ENCODE measurements at places on chromosomes 2 and 18. TPM values are rescaled to one million over a fixed set of nuclear protein-coding genes. Genes with fewer than 3 reads are reported as not detected.

The LIMS1 gene
- 173 TPM for total RNA-seq

The ONECUT2 gene
- 0.44 TPM for total RNA-seq

The POTEI gene
- total RNA-seq, result not detected

GRCh38 chr2:158667586-158667985, 127.5 kb upstream of the DAPL1 start:
- no peak for DNase-seq

- no peak for DNase-seq
Measured at GRCh38 chr2:130374587-130375290, 18.9 kb downstream of the PTPN18 start.

DNA sequence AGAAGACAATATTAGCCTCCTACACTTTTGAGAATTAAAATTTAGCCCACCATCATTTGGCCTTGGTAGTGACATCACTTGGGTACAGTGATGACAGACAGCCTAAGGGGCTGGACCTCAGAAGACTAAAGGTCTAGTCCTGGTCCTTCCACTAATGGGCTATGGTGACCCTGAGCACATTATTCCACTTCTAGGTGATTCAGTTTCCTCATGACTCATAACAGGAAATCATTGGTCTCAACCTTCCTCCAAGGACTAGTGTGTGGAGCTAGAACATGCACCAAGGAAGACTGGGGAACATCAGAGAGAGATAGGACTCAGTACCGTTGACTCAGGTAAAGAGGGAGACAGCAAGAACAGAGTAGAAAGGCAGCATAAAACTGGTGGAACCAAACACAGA, 64.0 kb downstream of the TFCP2L1 start:
- DNase-seq, result peak; percentile 66

GRCh38 chr18:25056429-25056828, 295.5 kb downstream of the ZNF521 start:
- DNase-seq, result no peak

- no peak for DNase-seq
Measured at GRCh38 chr2:60212181-60212945, 341.1 kb downstream of the BCL11A start.

DNA sequence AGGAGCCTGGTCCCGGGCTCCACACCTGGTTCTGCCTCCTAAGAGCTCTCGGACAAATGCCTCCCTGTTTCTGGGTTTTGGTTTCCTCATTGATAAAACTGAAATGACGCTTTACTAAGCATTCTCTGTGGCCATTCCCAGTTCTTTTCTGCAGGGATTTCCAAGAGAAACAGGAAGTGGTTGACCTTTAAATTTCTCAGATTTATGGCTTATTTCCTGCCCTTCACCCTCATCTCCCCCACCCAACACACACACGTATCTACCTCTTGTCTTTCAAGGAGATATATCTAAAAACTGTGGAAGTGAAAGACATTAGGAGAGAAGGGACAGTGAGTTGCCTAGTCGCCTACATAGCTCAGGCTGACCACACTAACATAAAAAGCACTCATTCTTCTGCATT, 53.0 kb downstream of the PIEZO2 start:
- DNase-seq, result no peak

DNA sequence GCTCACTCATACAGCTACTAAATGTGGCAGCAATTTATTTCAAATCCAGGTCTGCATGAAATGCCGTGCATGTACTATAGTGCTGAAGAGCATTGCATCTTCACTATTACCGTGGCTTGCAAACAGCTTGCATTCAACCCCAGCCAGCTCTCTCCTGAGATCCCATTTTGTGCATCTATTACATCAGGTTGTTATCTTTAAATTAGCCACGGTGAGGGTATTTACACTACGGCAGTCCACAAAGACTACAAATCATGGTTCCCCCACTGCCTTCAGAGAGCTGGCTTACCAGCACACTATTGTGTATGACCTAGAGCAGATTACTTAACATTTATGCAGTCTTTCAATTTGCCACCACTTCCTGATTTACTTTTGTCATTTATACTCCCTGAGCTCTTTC, 621.3 kb upstream of the LRATD1 start:
- DNase-seq, result no peak

- peak; percentile 1 for DNase-seq
Measured at GRCh38 chr2:214960677-214961076, 151.2 kb upstream of the BARD1 start.

DNA sequence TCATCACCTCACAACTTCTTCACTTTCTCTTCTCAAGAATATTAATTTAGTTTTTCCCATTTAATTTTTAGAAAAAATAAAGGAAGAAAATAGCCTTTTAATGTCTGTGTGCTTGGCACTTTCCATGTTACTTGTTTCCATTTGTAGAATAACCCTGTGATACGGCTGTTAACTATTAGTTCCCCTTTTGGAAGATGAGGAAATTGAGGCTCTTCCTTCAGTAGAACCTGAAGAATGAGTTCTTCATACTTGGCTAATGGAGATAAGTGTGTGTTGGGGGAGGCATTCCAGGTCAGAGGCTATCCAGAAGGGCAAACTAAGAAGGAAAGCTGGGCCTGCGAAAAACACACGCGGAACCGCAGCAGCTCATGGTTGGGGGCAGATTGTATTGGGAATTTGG, 38.3 kb downstream of the ZNF532 start:
- no peak for DNase-seq

- DNase-seq, result no peak
Measured at GRCh38 chr2:105857076-105857740, 112.5 kb downstream of the NCK2 start.

GRCh38 chr2:33024758-33025157, 78.0 kb downstream of the LTBP1 start:
- no peak for DNase-seq

GRCh38 chr2:57296795-57297517, 749.6 kb upstream of the VRK2 start:
- no peak for DNase-seq

DNA sequence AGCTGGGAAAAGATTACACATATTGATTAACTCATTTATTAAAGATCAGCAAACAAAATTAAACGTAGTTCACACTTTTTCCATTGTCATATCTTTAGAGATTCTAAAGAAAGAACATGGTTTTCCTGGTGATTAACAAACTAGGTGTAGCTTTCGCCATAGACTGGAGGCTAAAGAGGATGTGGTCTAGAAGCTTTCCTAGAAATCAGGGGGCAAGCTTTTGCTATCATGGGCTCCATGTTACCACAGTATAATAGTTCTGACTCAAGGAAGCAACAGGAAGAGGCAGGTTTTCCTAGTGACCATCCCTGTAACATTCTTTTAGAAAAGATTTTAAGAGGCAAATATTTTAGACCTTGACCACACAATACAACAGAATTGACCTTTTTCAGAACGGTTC, 232.7 kb downstream of the METTL4 start:
- DNase-seq, result no peak

DNA sequence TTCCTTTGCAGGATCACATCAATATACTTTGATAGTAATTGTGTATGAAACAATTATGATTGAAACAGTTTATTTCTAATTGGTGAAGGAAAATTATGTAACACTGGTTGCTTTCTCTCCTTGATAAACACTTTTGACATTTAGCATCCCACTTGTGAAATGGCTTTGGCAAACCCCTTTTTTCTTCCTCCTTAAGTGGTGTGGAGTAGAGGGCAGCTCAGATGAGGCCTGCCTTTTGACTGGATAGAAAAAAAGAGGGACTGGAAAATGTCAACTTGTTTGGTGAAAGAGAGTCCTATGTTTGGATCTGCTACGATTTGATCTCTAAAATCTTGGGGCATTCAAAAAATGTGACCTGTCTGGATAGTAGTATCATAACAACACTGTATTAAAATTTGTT, 318.3 kb downstream of the MEIS1 start:
- no peak for DNase-seq

GRCh38 chr2:232521959-232522622, 1.9 kb downstream of the PRSS56 start:
- peak; percentile 15 for DNase-seq

- no peak for DNase-seq
Measured at GRCh38 chr2:191166111-191166755, 15.4 kb upstream of the STAT4 start.

DNA sequence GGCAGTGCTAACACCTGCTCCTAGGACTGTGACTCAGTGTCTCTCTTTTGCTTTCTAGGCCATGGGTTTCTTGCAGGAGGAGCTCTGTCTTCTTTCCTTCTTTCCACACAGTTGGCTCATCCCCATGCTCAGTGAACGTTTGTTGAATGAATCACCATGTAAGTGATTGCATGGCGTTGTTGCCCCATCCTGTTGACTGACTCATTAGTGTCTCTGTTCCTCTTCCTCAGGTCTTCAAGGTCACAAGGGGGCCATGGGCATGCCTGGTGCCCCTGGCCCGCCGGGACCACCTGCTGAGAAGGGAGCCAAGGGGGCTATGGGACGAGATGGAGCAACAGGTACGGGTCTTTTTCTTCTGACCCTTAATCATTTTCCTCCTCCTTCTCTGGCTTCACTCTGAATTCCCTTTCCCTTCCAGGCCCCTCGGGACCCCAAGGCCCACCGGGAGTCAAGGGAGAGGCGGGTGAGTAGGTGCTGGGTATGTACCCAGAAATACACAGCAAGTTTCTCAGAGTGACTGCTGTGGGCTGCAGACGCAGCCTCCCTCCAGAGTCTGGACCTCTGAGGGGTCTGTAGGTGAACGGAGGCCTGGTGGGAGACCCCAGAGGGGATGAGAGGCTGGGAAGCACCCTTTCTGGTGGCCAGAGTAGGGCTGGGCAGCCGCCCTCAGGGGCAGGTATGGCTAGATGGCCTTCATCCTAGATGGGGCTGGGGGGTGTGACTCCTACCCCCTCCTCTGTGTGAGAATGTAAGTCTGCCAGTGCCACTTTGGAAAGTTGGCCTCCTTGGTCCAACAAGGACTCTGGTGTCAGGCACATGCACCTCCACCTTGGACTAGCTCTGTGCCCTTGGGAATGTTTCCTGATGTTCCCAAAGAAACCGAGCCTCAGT, 32.4 kb downstream of the MARCO start:
- DNase-seq, result peak; percentile 16

Measured in Caki2 (cell line).